Stimulated activated CD4-positive, alpha-beta T cell treated with anti-CD3 and anti-CD28 coated beads, Interleukin-15, amount 100 ng/mL, for 1 hour (primary cell): ENCODE measurements at places on chromosomes 6 and 20.

DNA sequence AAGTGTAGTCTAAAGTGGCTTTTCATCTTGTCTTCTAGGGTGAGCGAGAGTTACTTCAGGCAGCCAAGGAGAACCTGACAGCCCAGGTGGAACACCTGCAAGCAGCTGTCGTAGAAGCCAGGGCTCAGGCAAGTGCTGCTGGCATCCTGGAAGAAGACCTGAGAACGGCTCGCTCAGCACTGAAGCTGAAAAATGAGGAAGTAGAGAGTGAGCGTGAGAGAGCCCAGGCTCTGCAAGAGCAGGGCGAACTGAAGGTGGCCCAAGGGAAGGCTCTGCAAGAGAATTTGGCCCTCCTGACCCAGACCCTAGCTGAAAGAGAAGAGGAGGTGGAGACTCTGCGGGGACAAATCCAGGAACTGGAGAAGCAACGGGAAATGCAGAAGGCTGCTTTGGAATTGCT, 27.1 kb downstream of the C20orf173 start:
- DNase-seq: no peak

GRCh38 chr6:12309070-12309469, 18.9 kb downstream of the EDN1 start:
- no peak for DNase-seq

DNA sequence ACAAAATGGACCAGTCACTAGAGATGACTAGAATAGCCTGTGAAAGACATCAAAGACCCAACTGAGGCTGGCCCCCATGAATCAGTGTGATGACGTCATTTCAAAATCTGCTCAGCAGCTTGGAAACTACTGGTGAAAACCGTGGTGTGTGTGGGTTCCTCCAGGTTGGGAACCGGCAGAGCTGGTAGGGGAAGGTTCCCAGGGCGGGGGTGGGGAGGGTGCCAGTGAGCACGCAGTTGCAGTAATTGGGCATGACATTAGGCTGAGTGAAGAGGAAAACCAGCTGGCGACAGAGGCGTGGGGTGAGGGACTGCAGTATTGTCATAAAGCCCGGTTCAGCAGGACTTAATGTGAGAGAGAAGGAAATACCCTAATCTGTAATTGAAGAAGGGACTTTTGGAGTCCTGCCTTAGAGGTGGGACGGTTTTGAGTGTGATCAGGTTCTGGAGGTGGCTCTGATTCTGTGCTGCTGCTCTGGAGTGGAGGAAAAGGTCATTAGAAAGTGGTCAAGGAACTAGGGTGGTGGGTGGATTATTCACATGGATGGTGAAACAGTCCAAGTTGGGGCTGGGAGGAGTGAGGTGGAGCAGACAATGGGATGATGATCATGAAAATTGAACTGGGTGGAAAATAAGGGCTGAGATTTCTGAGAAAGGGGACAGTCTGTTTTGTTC, 52.0 kb upstream of the MTHFD1L start:
- DNase-seq: no peak

DNA sequence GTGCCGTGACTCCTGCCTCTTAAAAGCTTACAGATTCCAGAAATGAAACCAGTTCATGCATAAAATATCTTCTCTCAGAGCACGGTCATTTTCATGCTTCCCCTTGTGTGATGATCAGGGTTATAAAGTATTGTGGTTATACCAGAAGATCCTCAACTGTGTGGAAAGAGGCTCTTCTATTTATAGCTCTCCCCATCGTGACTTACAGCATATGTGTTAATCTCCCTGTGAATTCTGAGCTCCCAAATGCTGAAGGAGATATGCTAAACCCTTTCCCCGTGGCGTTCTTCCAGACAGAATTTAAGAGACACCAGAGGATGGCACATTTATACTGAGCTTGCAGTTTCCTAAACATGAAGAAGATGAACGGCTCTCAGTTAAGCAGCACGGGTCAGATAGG, 158.8 kb downstream of the CDH26 start:
- DNase-seq: no peak

GRCh38 chr6:44658571-44658970, 271.1 kb downstream of the CDC5L start:
- no peak for DNase-seq

DNA sequence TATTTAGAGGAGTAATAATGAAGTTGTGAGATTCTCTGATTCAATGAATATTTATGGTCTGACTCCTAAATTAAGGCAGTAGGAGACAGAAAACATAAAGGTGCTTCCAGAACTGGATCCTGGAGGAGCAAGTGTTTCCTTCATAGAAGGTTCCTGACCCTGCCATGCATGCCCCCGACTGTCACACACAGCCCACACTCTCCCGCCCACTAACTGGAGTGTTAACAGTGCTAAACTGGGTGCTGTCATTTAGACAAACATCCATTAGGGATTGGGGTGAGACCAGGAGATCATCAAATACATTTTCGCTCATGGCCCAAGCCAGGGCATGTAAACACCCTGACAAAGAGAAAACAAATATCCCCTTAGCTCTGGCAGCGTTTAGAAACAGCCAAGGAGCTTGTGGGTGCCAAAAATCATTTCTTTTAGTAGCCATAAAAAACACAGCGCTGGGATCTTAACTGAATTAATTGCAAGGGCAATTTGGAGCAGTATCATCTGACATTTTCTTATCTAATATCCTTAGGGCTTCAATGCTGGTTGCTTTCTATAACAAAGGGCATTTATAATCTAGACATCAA, 46.8 kb downstream of the INSM1 start:
- no peak for DNase-seq

DNA sequence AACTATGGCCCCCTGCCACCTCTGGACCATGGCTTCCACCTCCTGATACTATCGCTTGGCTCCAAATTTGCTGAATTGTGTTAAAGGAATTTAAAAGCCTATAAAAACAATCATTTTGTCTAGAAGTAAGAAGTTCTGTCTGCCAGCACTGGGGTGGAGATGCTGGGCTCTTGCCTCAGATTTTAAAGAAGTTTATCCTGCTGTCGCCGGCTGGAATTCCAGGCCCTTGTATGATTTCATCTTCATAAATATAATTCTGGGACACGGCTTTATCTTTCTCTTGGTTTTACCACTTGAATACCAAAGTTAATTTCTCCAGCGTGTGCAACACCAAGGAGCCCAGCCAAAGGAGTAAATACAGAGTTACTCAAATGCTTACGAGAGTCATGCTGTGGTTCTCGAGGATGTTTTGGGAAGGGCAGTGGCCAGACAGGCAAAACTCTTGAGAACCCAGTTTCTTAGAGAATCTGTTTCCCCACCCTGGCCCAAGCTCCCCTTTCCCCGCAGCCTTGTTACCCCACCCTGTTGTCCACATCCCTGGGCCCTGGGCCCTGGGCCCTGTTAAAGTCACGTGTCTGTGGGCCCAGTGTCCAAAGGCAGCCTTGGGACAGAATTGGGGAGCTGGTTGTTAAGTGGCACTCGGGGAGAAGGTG, 31.9 kb downstream of the C6orf89 start:
- DNase-seq: no peak

GRCh38 chr6:80639181-80639629, 532.7 kb downstream of the BCKDHB start:
- DNase-seq: no peak

GRCh38 chr6:125307150-125307838, 5.5 kb upstream of the HDDC2 start:
- DNase-seq: no peak

DNA sequence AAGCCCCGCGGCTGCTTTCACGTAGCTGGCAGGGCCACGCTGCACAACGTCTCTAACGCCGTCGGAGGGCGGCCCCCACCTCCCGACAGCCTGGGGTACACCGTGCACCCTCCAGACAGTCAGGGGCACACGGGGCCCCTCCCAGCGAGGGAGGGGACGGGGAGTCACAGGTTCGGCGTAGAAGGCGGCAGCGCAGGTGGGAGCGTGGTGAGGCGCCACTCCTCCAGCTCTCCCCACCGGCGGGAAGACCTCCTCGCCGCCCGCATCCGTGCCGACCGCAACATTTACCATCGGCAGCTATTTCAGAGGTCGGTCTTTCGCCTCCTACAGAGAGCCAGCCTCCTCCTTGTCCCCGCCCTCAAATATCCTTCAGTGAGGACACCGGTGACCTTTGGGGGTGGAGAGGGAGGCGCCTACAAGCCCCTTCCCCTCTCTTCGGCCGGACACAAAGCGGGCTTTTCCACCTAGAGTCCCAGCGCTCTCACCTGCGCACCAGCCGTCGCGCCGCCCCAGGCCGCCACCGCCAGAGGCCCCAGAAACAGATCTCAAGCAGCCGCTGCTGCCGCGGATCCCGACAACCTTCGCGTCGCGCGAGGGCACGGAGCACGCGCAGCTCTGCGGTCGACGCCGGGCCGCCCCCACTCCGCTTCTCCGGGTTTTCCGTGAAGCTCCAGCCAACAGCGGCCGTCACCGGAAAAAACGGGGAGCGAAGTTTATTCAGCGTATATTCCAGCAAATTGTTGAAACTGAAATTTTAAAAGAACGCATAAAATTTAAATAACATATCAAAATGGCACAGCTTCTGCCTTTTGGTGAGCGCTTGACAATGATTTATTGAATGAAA, at the start of gene MKKS:
Gene MKKS, minus strand, starts transcription at position 600 of the 844 bp plus-strand sequence. CDS start 20,708 bp downstream, outside the sequence.
- peak; percentile 78 for DNase-seq

DNA sequence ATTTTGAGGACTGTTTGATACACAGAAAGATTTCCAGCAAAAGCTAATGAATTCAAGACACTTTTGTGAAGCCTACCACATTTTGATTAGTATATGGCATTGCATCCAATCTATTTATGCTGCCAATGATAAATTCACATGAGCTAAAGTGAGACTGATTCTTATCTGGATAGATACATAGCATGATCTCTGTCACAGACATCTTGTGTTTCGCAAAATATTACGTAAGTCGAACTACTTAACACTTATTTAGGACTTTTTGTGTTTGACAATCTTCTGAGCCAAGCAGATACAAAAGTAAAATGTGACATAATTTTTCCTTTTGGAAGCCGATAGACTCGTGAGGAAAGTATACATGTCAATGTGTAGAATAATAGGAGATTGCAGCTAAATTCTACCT, 251.6 kb downstream of the HACE1 start:
- no peak for DNase-seq

DNA sequence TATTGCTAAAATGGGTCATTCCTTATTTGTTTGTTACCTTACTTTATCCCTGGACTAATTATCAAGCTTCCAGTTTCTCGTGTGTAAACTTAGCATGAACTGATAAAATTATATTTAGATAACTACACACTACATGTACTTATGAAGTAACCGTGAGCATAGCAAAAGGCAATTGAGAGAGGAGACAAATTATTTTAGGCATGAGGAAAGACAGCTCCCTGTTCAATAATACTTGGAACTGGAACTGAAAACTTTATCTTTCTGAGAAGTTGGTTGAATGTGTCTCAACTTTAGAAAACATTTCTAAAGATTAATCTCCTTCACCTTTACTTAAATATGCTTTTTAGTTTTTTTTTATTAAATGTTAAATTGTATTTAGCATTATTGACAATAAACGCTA, 11.4 kb downstream of the CRISP3 start:
- no peak for DNase-seq

- no peak for DNase-seq
Observed at GRCh38 chr6:6678185-6678671, 89.7 kb downstream of the LY86 start.

DNA sequence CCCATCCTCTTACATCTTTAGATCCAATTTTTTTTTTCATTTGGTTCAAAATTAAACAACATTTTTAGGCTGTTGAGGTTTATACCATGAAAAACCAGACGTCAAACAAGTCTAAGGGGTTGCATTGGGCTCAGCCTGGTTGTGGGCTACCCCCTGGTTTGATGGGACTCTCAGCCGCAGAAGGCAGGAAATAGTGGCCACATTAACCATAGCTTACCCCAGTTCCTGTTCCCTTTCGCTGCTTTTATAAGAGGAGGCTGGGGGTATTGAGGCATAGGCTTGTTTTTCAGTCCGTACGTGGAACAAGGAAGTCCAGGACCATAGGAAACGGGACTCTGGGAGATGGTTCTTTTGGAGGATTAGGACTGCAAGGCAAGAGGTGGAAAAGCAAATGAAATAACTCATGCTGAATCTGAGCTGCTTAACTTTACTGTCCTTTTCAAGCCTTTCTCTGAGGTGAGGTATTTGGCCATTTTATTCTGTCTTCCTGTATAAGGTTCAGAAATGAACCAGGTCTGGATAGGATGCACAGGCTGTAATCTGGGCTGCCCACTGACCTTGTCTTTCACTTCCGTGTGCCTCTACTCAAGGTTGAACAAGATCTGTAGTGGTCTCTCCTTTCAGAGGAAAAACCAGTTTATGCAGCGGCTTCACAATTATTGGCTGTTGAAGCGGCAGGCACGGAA, 7.7 kb downstream of the BRPF3 start:
- peak; percentile 17 for DNase-seq

- no peak for DNase-seq
Observed at GRCh38 chr20:35238735-35239134, 12.2 kb downstream of the MMP24 start.

- DNase-seq: peak; percentile 42
Observed at GRCh38 chr6:134240665-134241431, 77.1 kb downstream of the SGK1 start.

DNA sequence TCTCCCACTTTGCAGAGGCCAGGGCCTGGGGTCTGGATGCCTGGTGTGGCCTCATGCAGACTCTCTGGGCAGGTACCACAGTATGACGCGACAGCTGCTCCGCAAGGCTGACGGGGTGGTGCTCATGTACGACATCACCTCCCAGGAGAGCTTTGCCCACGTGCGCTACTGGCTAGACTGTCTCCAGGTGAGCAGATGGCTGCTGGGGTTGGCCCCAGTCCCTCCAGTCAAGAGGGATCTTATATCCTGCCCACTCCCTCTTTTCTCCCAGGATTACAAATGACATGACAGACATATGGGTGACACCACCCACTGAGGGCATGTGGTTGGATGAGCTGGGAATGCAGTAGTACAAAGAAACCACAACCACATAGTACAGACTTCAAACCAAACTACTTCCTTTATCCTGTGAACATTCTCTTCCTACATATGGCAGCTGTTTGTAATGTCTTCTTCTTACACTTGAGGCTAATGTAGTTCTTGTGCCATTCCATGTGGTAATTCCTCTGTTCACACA, 29.9 kb downstream of the RAB44 start:
- no peak for DNase-seq

GRCh38 chr20:38143646-38144554, 21.2 kb downstream of the TGM2 start:
- no peak for DNase-seq

- DNase-seq: no peak
Observed at GRCh38 chr6:109794201-109794923, 103.3 kb downstream of the FIG4 start.

DNA sequence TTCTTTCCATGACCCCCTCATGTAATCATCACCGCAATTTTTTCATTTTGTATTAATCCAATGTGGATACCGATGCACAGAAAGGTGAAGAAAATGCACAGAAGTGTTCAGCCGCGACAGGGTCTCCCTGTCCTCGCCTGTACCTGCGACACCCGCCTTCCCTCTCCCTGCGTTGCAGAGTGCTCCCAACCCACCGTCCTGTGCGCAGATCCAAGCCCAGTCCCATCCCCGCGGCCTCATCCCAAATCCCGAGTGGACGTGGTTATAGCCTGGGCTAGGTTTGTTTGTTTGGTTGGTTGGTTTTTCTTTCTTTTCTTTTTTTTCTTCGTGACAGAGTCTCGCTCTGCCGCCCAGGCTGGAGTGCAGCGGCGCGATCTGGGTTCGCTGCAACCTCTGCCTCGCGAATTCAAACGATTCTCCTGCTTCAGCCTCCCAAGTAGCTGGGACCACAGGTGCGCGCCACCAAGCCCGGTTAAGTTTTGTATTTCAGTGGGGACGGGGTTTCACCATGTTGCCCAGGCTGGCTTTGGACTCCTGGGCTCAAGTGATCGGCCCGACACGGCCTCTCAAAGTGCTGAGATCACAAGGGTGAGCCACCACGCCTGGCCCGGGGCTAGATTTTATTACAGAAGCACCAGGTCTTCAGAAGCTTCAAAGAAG, 536 bp upstream of the RAET1G start:
- DNase-seq: no peak
